ENCODE measurements at places on chromosomes 6 and 20.

GRCh38 chr6:31826793-31827285 lies 699 bp upstream of the HSPA1B start:
- ATAC-seq: no peak

GRCh38 chr6:37507690-37508421 lies 8.2 kb upstream of the CCDC167 start:
- peak; percentile 68 for ATAC-seq

GRCh38 chr6:35754452-35755277 lies 17.8 kb downstream of the ARMC12 start:
- no peak for ATAC-seq

- no peak for ATAC-seq
Measured at GRCh38 chr20:62548471-62548870, 72.7 kb upstream of the GATA5 start.

DNA sequence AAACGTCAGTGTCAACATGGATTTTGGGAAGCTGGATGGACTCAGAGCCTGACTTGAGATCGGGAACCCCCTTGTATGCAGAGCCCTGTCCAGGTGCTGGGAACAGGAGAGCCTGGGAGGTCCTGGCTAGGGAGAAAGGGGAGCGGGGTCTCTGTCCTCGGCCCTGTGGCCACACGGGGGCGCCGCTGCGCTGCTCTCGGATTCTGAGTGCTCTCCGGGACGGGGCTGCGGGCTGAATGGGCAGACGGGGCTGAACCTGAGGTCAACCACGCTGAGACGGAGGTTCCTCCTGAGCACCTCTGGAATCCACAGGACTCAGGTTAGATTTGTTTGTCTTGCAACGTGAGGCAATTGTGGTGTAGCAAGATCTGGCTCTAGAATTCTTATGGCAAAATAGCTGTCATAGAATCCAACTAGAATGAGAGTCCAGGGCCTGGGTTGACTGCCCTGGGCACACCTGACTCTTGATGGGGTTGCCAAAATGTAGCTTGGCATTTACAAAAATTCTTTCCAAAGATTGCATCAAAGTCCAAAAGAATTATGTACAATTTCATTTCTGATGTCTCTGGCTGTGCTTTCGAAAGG lies 20.6 kb upstream of the HLA-F start:
- ATAC-seq: peak; percentile 93
